ENCODE measurements at places on chromosomes 13 and 19.

DNA sequence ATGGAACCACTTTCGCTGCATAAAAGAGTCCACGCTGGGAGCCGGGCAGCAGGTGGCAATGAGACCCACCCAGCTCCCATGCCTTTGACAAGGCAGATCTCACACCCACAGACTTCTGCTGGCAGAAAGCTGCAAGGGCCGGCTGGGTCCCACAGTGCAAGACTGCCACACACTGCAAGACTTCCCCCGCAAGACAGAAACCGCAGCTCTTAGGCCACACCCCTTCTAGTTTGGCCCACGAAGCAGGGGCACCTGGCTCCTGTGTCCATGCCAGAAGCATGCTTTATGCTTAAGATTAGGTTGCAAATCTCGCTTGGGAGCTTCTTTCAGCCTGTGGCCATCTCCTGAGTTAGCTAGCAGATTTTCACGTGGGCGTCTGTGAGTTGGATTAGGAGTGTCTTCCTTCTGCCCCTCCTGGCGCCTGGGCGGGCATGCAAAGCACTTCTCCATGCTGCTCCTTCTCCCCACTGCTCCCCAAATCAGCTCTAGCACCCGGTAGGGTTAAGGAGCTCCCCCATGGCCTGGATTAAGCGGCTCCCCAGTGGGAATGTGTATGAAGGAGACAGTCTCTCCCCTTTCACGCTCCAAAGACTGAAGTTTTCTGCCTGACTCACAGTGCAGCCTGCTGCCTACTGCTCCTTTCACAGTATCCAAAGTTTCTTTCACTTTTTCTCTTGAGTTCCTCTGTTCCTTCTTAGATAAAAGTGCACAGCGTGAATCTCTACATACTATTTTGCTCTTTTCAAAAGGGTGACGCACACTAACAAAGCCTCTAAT lies 17.7 kb downstream of the GPC6 start:
- DNase-seq = no peak

DNA sequence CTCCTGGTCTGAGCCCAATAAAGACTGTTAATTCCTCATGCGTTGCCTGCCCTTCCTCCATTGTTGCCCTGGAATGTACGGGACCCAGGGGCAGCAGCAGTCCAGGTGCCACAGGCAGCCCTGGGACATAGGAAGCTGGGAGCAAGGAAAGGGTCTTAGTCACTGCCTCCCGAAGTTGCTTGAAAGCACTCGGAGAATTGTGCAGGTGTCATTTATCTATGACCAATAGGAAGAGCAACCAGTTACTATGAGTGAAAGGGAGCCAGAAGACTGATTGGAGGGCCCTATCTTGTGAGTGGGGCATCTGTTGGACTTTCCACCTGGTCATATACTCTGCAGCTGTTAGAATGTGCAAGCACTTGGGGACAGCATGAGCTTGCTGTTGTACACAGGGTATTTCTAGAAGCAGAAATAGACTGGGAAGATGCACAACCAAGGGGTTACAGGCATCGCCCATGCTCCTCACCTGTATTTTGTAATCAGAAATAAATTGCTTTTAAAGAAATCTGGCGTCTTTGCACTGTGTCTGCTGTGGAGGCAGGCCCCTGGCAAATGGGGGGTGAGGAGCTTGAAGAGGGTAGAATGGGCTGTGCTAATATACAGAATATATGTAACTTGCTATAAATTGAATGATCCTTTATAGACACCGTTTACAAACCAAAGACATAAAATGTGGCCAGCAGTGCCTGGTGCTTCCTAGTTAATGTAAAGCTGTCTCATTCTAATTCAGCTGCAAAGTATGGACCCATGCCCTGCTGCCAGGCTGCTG lies 4.2 kb upstream of the RPS11 start:
- no peak for DNase-seq

DNA sequence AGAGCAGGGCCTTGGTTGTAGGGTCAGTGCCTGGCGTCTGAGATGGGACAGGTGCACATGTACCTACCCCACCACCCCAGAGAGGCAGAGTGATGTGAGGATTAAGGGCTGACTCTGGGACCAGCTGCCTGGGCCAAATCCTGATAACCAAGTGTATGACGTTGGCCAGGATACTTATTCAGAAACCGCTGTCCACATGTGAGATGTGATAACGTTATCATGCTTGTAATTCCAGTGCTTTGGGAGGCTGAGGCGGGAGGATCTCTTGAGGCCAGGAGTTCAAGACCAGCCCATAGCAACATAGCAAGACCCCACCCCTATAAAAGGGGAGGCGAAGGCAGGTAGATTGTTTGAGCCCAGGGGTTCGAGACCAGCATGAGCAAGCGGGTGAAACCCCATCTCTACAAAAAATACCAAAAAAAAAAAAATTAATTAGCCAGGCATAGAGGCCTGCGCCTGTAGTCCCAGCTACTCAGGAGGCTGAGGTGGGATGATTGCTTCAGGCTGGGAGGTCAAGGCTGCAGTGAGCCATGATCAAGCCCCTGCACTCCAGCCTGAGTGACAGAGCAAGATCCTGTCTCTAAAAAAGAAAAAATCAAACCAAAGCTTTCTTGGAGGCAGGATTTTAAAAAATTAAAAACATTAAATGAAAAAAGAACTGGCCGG lies 10.0 kb downstream of the ADGRE5 start:
- no peak for DNase-seq

DNA sequence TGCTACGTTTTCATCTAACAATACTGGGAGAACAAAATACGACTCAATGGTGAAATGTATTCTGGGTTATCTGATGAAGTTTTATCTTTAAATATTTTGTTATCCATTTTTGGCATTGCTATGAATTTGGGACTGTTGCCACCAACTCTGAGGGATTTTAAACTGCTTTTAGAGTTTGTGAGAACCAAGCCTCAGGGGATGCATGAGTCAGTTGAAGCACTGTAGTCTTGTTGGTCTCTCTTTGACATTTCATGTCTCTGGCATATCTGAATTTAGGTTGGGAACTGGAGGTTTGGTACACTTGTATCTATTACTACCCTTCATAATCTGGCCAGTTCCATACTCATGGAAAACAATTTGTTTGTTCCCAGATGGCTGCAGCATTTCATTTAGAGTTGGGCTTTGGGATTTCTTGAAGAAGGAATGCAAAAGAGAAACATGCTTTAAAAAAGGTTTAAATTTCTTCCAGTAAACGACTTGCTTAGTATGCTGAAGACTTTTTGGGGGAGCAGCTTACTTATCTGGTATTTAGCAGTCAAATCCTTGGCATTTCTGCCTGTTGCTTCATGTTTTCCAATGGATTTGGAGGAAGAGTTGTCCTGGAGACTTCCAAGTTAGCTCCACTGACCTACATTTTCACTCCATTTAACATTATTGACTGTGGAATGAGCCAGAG lies 28.9 kb downstream of the ARHGEF7 start:
- no peak for DNase-seq

GRCh38 chr13:107209824-107210722 lies 642.1 kb upstream of the ARGLU1 start:
- DNase-seq = no peak

GRCh38 chr19:8638078-8638619 lies 7.7 kb downstream of the NFILZ start:
- DNase-seq = no peak

DNA sequence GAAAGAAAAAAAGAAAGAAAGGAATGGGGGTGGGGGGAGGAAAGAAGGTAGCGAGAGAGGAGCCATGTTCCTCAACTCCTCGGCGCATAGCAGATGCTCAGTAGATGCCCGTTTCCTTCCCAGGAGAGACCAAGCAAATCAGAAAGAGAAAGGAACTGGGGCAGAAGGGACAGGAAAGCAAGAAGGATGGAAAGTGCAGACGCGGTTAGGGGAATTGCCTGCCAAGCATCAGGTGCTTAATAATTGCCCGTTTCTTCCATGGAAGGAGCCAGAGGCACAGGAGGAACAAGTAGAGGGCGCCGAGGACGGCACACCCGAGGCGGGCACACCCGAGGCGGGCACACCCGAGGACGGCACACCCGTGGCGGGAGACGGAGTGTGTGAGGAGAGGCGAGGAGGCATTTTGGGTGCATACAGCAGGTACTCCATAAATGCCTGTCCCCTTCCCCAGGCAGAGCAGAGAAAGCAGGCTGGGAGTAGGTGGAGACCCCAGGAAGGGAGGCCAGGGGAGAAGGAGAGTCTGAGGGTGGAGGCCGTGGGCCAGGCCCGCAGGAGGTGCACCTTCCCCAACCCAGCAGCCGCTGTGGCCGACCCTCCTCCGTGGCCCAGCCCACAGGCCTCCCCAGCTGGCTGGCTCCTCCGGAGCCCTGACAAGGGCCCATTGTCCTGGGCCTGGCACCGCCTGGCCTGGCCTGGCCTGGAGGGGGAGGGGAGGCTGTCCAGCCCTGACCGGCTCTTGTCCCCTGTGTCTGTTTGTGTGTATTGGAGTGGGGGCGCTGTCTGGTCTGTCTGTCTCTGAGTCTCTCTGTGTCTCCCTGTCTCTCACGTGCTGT lies 14.6 kb downstream of the JOSD2 start:
- DNase-seq = no peak

DNA sequence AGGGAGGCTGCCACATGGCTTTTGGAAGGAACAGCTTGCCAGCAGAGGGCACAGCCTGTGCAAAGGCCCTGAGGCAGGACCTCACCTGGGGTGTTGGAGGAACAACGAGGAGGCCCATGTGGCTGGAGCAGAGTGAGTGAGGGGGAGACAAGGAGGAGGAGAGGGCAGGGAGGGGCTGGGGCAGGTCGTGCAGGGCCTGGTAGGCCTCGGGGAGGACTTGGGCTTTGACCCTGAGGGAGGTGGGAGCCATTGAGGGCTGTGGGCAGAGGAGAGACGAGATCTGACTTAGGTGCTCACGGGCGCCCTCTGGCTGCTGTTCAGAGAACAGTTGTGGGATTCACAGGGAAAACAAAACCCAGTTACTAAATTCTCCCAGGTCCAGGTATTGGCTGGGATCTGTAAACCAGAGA lies 25.2 kb downstream of the ZNRF4 start:
- peak; percentile 3 for DNase-seq

GRCh38 chr19:35890113-35890650 lies 10.2 kb downstream of the NFKBID start:
- DNase-seq = no peak

DNA sequence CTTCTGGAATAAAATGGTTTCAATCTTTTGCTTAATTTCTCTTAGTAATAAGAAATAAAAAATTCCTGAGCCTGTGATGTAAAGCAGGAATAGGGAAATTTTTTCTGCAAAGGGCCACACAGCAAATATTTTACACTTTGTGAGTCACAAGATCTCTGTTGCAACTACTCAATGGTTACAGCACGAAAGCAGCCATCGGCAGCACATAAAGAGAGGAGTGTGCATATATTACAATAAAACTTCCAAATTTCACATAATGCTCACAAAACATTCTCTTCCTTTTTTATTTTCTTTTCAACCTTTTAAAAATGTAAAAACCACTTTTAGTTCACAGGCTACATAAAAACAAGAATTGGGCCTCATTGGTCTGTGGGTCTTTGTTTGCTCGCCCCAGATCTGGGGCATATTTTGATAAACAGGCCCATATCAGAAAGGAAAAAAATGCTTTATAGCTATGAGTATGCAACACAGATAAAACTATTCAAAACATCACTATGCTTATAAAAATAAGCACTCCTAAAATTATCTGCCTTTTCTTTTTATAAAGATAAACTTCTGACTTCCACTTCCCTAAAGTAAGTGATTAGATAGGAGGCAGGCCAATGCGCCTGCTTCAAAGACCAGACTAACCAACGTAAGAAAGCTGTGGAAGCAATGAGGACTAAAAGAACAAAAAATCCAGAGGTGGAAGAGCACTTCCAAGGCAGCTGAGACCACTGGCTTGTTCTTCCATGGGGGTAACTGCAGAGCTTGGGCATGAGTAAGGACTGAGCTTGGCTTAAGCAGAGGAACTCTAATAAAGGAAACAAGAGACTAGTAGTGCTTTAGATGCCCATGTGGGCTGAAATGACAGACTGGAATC lies 26.5 kb downstream of the MYCBP2 start:
- no peak for DNase-seq

DNA sequence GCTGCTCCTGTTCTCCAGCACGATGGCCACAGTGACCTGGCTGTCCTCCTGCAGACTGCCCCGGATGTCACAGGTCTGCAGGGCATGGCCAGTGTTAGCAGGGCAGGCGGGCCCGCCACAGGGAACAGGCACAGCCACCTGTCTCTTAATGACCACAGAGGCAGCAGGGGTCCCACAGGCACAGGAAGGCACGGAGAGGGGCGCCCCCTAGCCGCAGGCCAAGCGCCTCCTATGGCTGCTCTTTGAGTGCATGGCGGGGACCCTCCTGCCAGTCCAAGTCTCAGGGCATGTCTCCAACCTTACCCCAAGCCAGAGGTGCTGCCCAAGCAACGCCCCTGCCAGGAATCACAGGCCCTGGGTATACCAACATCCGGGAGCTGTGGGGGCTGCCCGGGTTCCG lies 14.1 kb downstream of the IZUMO4 start:
- no peak for DNase-seq

GRCh38 chr19:39660661-39661060 lies 4.9 kb downstream of the LGALS16 start:
- no peak for DNase-seq

DNA sequence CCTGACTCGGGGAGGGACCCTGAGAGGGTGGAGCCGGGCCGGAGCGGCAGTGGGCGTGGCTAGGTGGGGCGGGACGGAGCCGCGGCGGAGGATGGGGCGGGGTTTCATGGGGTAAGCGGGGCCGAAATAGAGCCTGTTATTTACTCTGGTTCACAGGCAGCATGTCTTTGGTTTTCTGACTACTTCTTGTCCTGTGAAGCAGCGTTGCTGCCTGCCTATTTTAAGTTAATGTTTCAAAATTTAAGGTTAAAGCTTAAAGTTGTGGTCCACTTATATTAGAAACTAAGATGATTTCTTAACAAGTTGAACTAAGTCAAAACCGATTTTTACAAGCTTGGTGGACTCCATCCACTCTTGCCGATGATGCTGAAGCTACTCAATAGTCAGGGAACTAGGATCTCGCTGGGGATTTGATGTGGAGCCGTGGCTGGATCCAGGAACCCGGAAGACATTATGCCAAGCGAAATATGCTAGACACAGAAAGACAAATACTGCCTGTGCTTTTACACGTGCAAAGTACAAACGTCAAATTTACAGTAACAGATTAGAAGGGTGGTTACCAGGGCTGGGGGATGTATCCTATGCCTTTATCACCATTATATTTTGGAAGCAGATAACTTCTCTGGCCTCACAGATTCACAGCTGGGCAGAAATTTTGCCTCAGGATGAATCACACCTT lies 433 bp upstream of the ZNF616 start:
- DNase-seq = peak; percentile 94

GRCh38 chr19:23440791-23441190 lies 45.5 kb upstream of the ZNF91 start:
- DNase-seq = no peak

DNA sequence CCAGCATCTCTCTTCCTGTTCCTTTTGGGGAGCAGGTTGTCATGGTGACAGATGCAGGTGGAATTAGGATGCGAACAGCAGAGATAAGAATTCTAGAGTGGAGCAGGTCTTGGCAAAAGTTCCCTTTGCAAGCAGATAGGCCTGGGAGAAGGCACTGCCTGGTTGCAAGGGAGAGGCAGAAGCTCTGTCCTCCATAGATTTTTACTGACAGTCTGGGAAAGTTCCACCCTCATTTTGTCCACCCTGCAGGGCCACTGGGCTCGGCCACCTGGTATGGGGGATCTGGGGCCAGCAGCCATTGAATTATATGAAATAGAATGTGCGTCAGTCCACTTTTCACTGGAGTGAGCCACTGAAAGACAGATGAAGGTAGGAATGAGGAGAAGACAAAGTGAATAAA lies 141.7 kb downstream of the IER2 start:
- no peak for DNase-seq

Data from stimulated activated CD4-positive, alpha-beta T cell treated with anti-CD3 and anti-CD28 coated beads, TNF-alpha, amount 100 ng/mL, for 1 hour (primary cell).